ENCODE measurements at places on chromosomes 1 and 21.

- no peak for DNase-seq
These were observed 40.1 kb downstream of the SLC9C2 start for GRCh38 chr1:173562813-173563212.

GRCh38 chr1:74357150-74357549, 122.0 kb downstream of the TNNI3K start:
- DNase-seq, result no peak

GRCh38 chr1:227395426-227396028, 77.2 kb upstream of the CDC42BPA start:
- DNase-seq, result no peak

GRCh38 chr1:6124746-6125365, 55.3 kb downstream of the CHD5 start:
- no peak for DNase-seq

DNA sequence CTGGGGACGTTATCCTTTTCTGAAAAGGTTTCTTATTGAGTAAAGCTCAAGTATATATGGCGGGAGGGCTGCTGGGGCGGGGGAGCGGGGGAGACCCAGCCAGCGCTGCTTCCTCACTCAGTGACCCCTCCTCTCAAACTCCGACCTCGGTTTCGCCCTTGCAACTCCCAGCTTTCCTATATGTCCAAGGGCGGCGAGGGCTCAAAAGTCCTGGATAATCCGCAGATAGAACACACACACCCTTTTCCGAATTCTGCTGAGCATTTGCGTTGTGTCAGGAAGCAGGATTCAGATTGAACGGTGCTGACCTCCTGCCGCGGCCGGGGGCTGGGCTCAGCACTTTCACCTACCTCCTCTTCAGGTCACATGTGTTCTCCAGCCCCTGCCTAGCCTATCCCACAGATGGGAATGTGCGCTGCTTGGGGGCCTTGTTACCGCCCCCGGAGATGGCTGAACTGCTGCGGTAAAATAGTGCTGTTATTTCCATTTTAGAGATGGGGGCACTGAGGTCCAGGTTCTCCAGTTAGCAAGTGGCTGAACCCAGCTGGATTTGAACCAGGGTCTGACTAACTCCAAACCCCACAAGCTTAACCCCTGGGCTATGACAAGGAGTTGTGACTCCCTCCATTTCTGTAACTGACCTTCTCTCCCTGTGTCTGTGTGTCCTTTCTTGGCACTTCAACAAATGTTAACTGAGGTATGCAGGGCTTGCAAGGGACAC, 795 bp upstream of the AHDC1 start:
- no peak for DNase-seq

DNA sequence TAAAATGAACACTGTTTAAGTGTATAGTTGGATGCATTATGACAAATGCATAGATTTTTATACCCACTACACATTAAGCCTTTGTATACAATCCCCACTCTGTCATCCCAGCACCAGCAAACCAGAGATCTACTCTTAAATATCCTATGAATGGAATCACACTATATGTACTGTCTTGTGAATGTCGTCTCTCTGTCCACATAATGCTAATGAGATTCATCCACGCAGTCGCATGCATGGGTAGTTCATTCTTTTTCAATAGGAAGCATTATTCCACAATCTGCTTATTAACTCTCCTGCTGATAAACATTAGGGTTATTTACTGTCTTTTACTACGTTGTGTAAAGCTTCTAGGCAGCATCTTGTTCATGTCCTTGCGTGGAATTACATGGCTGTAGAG, 892.3 kb downstream of the LTN1 start:
- no peak for DNase-seq

GRCh38 chr1:57770772-57771171, 346.9 kb upstream of the DAB1 start:
- no peak for DNase-seq

GRCh38 chr1:150006881-150007421, 3.6 kb downstream of the OTUD7B start:
- DNase-seq, result peak; percentile 13

DNA sequence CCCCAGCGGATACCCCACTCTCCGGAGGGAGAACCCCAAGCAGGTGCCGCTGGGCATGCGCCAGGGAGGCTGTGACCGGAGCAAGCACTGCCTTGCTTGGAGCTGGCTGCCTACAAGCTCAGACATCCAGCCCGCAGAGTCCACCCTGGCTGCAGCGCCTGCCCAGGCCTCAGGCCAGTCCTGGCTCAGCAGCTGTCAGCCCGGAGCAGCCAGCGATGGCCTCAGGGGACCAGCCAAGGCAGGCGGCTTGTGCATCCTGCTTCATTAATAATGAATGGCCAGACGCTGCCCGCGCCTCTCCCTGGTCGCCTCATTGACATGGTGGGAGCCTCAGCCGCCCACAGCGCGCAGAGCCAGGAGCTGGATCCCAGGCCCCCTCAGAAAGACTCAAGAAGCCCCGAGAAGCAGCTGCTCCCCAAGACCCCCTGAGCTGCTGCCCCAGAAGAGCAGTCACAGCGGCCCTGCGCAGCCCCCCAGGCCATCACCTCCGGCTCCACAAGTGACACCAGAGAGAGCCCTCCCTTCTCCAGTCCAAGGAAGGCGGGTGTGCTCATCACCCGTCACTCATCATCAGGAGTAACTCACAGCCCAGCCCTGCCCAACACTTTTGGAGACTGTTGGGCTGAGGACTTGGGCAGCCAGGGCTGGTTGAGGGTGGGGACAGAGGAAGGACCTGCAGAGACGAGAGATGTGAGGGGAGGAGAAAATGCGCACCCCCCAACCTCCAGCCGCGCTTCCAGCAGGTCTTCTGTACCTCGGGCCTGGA, 19.6 kb downstream of the KCNAB2 start:
- no peak for DNase-seq

GRCh38 chr1:220992705-220993052, 113.4 kb downstream of the HLX start:
- no peak for DNase-seq

- no peak for DNase-seq
These were observed 8.6 kb upstream of the NKAIN1 start for GRCh38 chr1:31248276-31248675.

GRCh38 chr21:45873418-45873817, 108.2 kb upstream of the COL6A1 start:
- no peak for DNase-seq

- no peak for DNase-seq
These were observed 35.3 kb downstream of the FCRL5 start for GRCh38 chr1:157517016-157517415.

DNA sequence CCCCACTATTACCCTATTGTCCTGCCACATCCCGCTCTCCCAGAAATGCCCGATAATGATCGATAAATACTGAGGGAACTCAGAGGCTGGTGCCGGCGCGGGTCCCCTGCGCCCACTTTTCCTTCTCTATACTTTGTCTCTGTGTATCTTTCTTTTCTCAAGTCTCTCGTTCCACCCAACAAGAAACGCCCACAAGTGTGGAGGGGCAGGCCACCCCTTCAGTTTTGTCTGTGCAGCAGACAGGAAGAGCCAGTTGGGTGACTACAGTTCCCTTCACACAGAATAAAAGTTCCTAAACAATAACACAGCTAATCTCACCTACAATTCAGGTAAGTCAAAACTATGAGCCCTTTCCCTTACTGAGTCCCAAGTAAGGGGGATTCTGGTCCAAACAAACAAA, 423.7 kb downstream of the SMYD3 start:
- no peak for DNase-seq

DNA sequence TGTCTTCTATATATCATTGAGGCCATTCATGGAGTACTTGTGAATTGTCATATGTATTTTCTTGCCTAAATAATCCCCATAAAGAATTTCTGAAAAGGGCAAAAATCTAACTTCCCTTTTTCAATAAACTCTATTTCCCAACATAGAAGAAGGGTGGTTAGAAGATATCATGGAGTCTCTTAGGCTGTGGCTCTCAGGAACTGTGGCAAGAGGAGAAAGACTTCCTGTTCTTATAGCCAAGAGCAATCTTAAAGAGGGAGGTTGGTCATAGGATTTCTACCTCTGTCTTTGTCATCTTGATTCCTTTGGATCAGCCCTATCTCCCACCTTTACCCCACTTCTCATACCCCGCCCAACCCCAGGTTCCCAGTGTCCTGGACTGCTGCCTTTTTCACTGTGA, 175.8 kb downstream of the TYW3 start:
- no peak for DNase-seq

DNA sequence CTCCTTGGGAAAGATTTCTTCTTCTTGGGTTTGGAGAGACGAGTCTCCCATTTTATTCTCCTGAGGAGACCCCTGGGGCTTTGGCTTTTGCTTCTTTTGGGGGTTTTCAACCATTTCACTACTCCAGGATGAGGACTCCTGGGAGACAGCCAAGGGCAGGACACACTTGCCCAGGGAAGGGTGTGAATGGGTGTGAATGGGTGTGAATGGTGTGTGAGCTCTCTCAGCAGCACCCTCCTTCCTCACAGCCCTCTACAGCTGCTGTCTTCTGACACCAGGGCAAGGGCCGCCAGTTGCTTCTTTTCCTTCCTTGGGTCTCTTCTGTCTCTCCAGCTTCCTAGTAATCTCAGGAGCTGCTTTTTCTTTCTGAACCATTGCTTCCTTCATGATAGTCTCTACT, 24.2 kb downstream of the KIF17 start:
- DNase-seq, result no peak

GRCh38 chr1:202807926-202808757, at the start of gene KDM5B:
Gene KDM5B, minus strand, starts transcription at chr1:202808421. Its CDS starts 116 bp downstream, at chr1:202808305.
- peak; percentile 48 for DNase-seq

DNA sequence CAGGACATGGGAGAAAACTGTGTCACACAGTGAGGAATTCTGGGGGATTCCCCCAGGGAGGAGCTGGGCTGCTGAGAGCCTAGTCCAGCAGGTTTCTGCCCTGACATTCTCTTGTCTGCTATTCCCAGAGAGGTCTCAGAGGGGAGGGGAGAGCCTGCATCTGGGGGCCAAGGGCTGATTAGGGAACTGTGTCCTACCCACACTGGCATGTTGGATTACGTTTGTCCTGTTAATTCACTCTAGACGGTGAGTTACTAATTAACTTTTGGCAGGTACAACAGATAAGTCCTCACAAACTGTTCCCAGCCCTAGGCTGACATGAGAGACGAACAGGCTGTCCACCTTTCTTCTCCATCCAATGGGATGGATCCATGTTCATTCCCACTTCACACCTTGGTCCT, 2.6 kb upstream of the SH3BGRL3 start:
- no peak for DNase-seq

GRCh38 chr1:44616991-44617702, 57.1 kb downstream of the TMEM53 start:
- no peak for DNase-seq

DNA sequence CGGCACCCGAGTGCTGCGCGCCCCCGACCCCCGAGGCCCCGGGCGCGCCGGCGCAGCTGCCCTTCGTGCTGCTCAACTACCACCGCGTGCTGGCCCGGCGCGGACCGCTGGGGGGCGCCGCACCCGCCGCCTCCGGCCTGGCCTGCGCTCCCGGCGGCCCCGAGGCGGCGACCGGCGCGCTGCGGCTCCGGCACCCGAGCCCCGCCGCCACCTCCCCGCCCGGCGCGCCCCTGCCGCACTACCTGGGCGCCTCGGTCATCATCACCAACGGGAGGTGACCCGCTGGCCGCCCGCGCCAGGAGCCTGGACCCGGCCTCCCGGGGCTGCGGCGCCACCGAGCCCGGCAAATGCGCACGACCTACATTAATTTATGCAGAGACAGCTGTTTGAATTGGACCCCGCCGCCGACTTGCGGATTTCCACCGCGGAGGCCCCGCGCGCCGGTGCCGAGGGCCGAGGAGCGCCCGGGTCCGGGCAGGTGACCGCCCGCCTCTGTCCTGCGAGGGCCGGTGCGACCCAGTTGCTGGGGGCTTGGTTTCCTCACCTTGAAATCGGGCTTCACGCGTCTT, 49.0 kb downstream of the SIM2 start:
- peak; percentile 19 for DNase-seq

DNA sequence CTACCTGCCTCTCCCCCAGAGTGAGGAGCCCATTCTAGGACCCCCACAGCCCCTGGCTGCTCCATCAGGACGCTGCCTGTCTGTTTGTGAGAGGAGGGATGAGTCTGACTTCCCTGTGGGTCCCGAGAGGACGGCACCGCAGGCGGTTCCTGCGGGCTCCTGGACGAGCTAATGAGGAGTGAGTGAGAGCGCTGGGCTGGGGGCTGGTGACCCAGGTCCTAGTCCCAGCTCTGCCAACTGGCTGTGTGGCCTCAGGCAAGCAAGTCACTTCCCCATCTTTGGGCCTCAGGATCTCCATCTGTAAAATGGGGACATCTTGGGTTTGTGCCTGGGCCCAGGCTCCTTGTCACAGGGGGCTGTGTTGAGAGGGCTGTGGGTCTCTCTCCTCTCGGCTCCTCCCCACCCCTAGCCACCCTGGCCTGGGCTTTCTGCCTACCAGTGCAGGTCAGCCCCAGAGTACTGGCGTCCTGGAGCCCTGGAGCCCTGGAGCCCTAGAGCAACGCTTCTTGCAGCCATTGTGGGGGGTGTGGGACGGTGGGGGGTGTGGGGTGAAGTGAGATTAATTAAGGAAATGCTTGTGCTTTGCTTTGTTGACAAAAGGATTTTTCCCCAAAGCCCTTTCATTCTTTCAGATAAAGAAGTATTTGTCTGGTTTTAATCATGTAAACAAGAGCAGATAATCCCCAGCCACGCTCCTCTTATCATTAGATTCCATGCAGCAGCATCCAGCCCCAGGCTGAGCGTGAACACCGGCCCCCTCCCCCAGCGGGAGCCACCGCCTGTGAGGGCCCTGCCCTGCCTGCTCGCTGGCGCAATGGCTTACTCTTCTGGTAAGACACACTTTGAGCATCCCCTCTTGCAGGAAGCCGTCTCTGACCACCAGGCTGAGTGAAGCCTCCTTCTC, 26.8 kb downstream of the SLC1A7 start:
- no peak for DNase-seq

- no peak for DNase-seq
These were observed 10.1 kb upstream of the MAP1LC3C start for GRCh38 chr1:242008826-242009495.

- DNase-seq, result peak; percentile 58
These were observed 115.6 kb downstream of the PGBD5 start for GRCh38 chr1:230310381-230311163.

GRCh38 chr1:57172040-57172439, 206.2 kb upstream of the C8B start:
- no peak for DNase-seq

GRCh38 chr1:198903203-198903602, 264.4 kb downstream of the PTPRC start:
- DNase-seq, result peak; percentile 73

DNA sequence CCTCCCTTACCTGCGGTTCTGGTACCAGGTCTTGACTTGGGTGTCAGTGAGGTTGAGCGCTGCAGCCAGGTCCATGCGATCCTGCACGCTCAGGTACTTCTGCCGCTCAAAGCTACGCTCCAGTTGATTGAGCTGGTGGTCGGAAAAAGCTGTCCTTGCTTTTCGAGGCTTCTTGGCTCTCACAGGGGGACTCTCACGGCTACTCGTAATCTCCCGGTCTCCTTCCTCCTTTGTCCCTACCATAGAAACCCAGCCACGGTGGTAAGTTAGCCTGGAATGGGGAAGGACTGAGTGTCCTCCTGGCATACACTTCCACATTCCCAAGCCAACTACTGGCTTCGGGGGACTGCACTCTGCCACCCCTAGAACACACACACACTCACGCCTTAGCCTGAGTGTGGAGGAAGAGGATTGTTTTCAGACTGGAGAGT, 2.6 kb downstream of the BARHL2 start:
- no peak for DNase-seq

Measured in hippocampal formation (tissue), 2 donors.